Activated CD4-positive, alpha-beta T cell treated with anti-CD3 and anti-CD28 coated beads, Interleukin-2, Interleukin-6, amounts not matched to agents 100 ng/mL and 50 ng/mL, durations not matched to agents 16 hours and 8 hours (primary cell): ENCODE measurements at places on chromosomes 7 and 10.

- DNase-seq = no peak
Measured at GRCh38 chr10:15712883-15713282, 6.8 kb downstream of the ITGA8 start.

- no peak for DNase-seq
Measured at GRCh38 chr7:11329626-11330025, 356.0 kb downstream of the PHF14 start.

GRCh38 chr7:105920766-105921165, 42.3 kb upstream of the CDHR3 start:
- DNase-seq = no peak

GRCh38 chr10:46091828-46092523, 45.9 kb upstream of the MSMB start:
- no peak for DNase-seq

GRCh38 chr10:124710266-124710881, 33.8 kb downstream of the FAM53B start:
- DNase-seq = no peak

GRCh38 chr7:69738396-69738951, 140.2 kb downstream of the AUTS2 start:
- peak; percentile 35 for DNase-seq

DNA sequence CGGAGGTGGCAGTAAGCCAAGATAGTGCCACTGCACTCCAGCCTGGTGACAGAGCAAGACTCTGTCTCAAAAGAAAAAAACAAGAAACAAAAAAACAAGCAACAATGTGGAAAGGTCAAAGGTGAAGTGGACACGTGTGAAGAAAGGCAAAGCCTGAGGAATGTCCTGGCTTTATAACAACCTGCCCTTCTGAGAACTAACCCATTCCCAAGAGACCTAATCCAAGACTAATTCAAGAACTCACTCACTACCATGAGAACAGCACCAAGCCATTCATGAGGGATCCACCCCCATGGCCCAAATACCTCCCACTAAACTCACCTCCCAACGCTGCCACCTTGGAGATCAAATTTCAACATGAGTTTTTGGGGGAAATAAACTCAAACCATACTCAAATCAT, 47.5 kb upstream of the KIF5B start:
- DNase-seq = no peak

- no peak for DNase-seq
Measured at GRCh38 chr7:124423863-124424262, 341.7 kb downstream of the GPR37 start.

DNA sequence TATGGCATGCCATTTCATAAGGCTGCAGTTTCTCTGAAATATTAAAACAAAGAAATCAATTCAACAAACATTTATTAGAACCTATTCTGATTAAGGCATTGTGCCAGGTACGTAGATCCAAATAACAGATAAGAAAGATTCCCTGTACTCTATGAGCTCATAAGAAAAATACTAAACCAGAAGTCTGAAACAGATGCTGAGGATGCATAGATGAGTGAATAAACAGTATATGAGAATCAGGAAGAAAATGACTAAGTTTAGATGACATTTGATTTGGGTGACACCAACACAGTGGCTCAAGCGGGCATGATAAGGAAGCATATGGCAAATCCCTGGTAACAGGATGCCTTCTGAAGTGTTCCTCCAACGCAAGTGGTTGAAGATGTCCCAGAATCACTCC, 477.2 kb downstream of the PARD3 start:
- DNase-seq = no peak
